ENCODE measurements at places on chromosomes 4 and X.

GRCh38 chrX:44162964-44163475 lies 180.5 kb downstream of the EFHC2 start:
- H3K4me3 ChIP-seq, result no peak overlapping the region
- no peaks in the 10 kb centered on the region for H3K27me3 ChIP-seq
- DNase-seq, result no peak
- H3K4me1 ChIP-seq, result no peaks in the 10 kb centered on the region

- no peak for DNase-seq
- H3K4me3 ChIP-seq, result no peak overlapping the region
- H3K27me3 ChIP-seq, result no peaks in the 10 kb centered on the region
- no peaks in the 10 kb centered on the region for H3K36me3 ChIP-seq
Observed at GRCh38 chr4:26080870-26081628, 167.0 kb downstream of the SMIM20 start.

DNA sequence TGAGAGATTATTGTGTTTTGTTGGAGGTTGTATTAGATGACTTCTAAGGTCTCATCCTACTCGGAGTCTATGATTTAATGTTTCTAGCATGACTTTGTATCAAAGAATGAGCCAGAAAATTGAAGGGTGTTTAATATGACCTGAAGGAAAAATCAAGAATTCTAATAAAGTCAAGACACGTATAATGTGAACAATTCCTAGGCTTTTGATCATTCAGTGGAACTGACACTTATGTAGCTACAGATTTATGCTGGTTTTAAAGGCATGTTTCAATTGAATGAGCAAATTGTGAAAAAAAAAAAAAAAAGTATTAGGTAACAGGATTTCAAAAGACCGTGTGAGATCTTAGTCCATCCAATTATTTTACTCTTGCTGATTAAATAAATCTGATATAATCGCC lies 64.9 kb downstream of the GRID2 start:
- no peak overlapping the region for H3K4me3 ChIP-seq
- H3K36me3 ChIP-seq, result no peaks in the 10 kb centered on the region
- DNase-seq, result no peak
- H3K27ac ChIP-seq, result no peak overlapping the region

GRCh38 chr4:110793381-110793801 lies 170.5 kb upstream of the PITX2 start:
- H3K36me3 ChIP-seq, result no peaks in the 10 kb centered on the region
- no peaks in the 10 kb centered on the region for H3K27me3 ChIP-seq
- no peak overlapping the region for H3K4me3 ChIP-seq
- no peaks in the 10 kb centered on the region for H3K4me1 ChIP-seq

GRCh38 chrX:6149060-6149872 lies 79.4 kb downstream of the NLGN4X start:
- no peak overlapping the region for H3K4me3 ChIP-seq
- H3K4me1 ChIP-seq, result no peaks in the 10 kb centered on the region
- no peak for DNase-seq
- H3K27ac ChIP-seq, result no peak overlapping the region

DNA sequence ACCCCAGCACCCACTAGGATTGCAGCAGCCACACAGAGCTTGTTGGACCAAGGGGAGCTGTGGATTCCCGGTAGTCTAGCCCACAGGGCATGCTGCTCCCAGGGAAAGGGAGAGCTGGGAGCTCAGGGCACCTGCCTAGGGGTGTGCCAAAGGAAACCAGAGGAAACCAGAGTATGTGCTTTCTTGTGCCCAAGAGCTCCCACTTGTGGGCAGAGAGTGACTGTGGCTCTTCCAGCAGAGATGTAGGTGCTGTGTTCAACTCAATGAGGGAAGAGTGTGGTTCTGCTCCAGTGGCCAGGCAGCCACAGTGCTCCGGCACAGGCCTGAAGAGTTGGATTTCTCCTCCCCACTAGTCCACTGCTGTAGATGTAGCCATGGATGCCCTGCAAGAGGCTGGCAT lies 1050.0 kb upstream of the INTU start:
- H3K27ac ChIP-seq, result no peak overlapping the region
- H3K36me3 ChIP-seq, result no peaks in the 10 kb centered on the region
- no peak for DNase-seq

- H3K4me1 ChIP-seq, result peaks cover 6% of the 10 kb centered on the region
- DNase-seq, result no peak
- H3K27me3 ChIP-seq, result no peaks in the 10 kb centered on the region
Observed at GRCh38 chrX:104113222-104113965, 1.1 kb downstream of the ZCCHC18 start.

GRCh38 chrX:68912113-68912512 lies 83.3 kb downstream of the EFNB1 start:
- H3K36me3 ChIP-seq, result no peaks in the 10 kb centered on the region
- peaks cover 16% of the 10 kb centered on the region for H3K4me1 ChIP-seq
- no peak overlapping the region for H3K27ac ChIP-seq
- H3K4me3 ChIP-seq, result peak overlapping the region; percentile 18
- no peak for DNase-seq

- no peak overlapping the region for H3K27ac ChIP-seq
- peaks cover 25% of the 10 kb centered on the region for H3K36me3 ChIP-seq
- H3K4me1 ChIP-seq, result peaks cover 2% of the 10 kb centered on the region
- no peak for DNase-seq
Observed at GRCh38 chrX:15849555-15849954, 5.1 kb downstream of the AP1S2 start.

- no peaks in the 10 kb centered on the region for H3K36me3 ChIP-seq
- no peaks in the 10 kb centered on the region for H3K27me3 ChIP-seq
- H3K27ac ChIP-seq, result no peak overlapping the region
- DNase-seq, result no peak
Observed at GRCh38 chr4:41339812-41340809, 83.4 kb downstream of the UCHL1 start.

- H3K4me3 ChIP-seq, result no peak overlapping the region
- peaks cover 25% of the 10 kb centered on the region for H3K4me1 ChIP-seq
- H3K27me3 ChIP-seq, result no peaks in the 10 kb centered on the region
- no peak for DNase-seq
Observed at GRCh38 chrX:153824348-153824747, 6.0 kb downstream of the PDZD4 start.

- no peaks in the 10 kb centered on the region for H3K36me3 ChIP-seq
- H3K4me1 ChIP-seq, result no peaks in the 10 kb centered on the region
- no peak overlapping the region for H3K27ac ChIP-seq
- no peaks in the 10 kb centered on the region for H3K27me3 ChIP-seq
- no peak overlapping the region for H3K4me3 ChIP-seq
Observed at GRCh38 chr4:12286351-12286750, 857.7 kb upstream of the HS3ST1 start.

- DNase-seq, result no peak
- no peak overlapping the region for H3K4me3 ChIP-seq
- no peaks in the 10 kb centered on the region for H3K4me1 ChIP-seq
- H3K27me3 ChIP-seq, result no peaks in the 10 kb centered on the region
- H3K27ac ChIP-seq, result no peak overlapping the region
Observed at GRCh38 chr4:116343809-116344208, 741.6 kb downstream of the TRAM1L1 start.

- peaks cover 12% of the 10 kb centered on the region for H3K27me3 ChIP-seq
- no peaks in the 10 kb centered on the region for H3K36me3 ChIP-seq
- peak; percentile 57 for DNase-seq
- H3K27ac ChIP-seq, result no peak within 1 kb of the TSS
- peak within 1 kb of the TSS; percentile 38 for H3K4me3 ChIP-seq
Observed at GRCh38 chrX:18354369-18355223, at the start of gene SCML2. Gene SCML2 (minus strand): TSS chrX:18354688. CDS start chrX:18334071, 20,617 bp downstream.

GRCh38 chr4:628311-628741 lies 3.0 kb downstream of the PDE6B start:
- H3K27ac ChIP-seq, result no peak overlapping the region
- H3K4me1 ChIP-seq, result peaks cover 12% of the 10 kb centered on the region
- H3K4me3 ChIP-seq, result no peak overlapping the region
- DNase-seq, result no peak
- H3K36me3 ChIP-seq, result no peaks in the 10 kb centered on the region

DNA sequence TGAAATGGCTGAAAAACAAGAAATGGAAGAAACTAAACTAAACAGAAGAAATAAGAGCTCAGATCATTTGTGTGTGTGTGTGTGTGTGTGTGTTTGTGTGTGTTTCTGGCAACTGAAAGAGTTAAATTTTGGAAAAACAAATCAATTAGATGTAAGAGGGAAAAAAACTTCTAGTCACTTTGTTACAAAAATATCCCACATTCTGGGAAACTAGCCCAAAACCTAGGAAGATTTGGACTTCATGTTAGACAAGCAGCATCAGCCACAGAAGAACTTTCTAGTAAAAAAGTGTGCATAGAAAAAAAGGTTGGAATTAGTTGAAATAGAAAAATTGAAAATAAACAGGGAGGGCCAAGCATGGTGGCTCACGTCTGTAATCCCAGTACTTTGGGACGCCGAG lies 111.6 kb upstream of the PRKG2 start:
- H3K4me1 ChIP-seq, result no peaks in the 10 kb centered on the region
- no peaks in the 10 kb centered on the region for H3K36me3 ChIP-seq
- H3K27me3 ChIP-seq, result no peaks in the 10 kb centered on the region
- no peak overlapping the region for H3K4me3 ChIP-seq
- DNase-seq, result no peak

- H3K36me3 ChIP-seq, result no peaks in the 10 kb centered on the region
- no peak for DNase-seq
- H3K4me3 ChIP-seq, result no peak overlapping the region
- H3K27ac ChIP-seq, result no peak overlapping the region
Observed at GRCh38 chr4:139275281-139275735, 4.7 kb downstream of the MGARP start.

DNA sequence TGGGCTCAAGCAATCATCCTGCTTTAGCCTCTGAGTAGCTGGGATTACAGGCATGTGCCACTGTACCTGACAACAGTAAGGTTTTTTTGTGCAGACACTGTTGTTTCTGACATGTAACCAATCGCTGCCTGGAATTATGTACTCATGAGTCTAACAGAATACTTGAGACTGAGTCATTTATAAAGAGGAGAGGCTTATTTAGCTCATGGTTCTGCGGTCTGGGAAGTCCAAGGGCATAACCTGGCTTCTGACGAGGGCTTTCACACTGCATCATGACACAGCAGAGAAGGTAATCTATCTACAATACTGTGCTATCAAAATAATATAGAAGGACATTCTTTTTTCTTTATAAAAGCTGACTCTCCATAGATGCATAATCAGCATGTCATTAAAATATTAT lies 115.5 kb upstream of the STOX2 start:
- H3K4me3 ChIP-seq, result no peak overlapping the region
- no peaks in the 10 kb centered on the region for H3K36me3 ChIP-seq
- no peak overlapping the region for H3K27ac ChIP-seq
- H3K4me1 ChIP-seq, result no peaks in the 10 kb centered on the region
- DNase-seq, result no peak

- DNase-seq, result no peak
- no peak overlapping the region for H3K27ac ChIP-seq
- no peaks in the 10 kb centered on the region for H3K4me1 ChIP-seq
Observed at GRCh38 chrX:131595120-131595519, 51.2 kb downstream of the OR13H1 start.

DNA sequence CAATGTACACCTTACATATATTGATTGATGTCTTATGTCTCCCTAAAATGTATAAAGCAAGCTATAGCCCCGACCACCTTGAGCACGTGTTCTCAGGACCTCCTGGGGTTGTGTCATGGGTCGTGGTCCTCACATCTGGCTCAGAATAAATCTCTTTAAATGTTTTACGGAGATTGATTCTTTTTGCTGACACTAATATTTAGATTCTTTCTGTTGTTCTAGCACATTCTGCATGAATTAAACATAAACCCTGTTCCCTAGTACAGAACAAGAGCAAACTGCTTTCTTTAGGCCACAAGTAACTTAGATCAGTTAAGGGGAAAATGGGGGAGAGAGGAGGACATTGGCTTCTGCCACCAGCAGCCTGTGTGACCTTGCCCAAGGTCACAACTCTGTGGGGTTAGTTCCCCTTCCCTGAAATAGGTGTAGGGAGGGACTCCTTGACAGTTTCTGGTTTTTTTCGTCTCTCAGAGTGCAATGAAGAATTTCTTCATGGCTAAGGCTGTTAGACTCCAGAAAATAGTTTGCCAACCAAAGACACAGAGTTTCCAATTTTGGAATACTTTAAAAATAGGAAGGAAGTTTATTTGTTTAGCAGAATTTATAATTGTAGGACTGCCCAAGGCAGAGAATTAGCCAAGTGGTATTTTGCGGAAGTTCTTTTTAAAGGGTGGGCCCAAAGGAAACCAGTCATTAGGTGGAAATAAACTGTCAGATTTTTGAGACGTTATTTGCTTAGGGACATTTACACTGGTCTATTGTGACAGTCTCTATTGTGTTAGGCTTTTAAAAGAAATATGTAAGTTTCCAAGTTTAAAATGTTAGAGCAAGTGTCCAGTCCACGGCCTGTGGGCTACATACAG lies 29.4 kb downstream of the PTTG2 start:
- H3K27ac ChIP-seq, result 0 out of 2 replicates have a peak overlapping the region, but pooled peaks have one; percentile 11
- peak; percentile 24 for DNase-seq
- no peaks in the 10 kb centered on the region for H3K36me3 ChIP-seq
- no peaks in the 10 kb centered on the region for H3K27me3 ChIP-seq

DNA sequence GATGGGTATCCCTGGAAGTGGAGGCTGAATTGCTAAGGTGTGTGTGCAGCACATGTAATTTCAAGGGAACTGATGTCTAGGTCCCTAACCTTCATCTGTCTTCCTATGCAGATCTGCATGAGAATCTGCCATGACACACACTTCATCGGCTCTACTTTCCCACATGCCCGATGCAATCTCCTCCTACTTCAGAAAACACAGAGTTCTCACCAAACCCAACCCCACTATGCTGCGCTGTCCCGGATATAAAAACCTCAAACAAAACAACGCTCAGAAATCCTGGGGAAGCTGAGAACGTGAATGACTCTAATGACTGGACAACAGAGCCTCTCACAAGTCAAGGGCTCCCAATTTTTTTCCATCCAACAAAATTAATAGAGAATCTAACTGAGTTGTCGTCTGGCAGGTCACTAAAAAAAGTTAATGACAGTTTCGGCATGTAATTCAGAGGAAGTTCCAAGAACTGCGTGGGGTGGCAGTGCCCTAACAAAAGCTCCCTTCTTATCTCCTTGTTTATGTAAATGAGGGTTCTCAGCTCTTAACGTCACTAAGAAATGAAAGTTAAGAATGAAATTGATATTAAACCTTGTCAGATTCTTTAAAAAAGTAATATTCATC lies 39.0 kb downstream of the STX18 start:
- no peak for DNase-seq
- H3K4me1 ChIP-seq, result peaks cover 5% of the 10 kb centered on the region
- no peak overlapping the region for H3K4me3 ChIP-seq
- H3K36me3 ChIP-seq, result no peaks in the 10 kb centered on the region
- no peak overlapping the region for H3K27ac ChIP-seq

DNA sequence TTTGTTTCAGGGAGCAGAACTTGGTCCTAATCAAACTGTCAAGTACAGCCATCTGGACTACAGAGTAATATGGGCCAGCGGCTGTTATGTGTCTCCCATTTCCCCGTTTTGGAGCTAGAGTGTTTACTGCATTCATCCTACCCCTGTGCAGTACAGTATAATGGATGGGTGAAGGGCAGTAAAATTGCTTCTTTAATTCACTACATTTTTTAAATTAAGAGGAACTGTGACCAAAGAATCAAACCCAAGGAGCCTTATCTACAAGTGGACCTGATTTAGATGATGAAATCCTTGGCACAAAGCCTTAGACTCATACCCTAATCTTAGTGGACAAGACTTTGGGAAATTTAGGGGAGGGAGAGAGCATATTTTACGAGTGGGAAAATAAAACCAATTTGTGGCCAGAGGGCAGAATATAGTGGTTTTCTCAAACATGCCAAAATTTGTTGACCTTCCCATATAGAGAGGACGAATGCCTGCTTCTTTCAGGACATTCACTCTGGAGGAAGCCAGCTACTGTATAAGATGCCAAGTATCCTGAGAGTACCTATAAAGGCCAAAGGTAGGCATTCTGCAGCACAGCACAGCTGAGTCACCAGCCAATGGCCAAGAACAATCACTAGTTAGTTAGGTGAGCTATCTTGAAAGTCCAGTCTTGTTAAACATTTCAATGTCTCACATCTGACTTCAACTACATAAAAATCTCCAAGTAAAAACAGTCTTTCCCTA lies 253.8 kb upstream of the KCNIP4 start:
- no peaks in the 10 kb centered on the region for H3K36me3 ChIP-seq
- no peak for DNase-seq
- no peak overlapping the region for H3K4me3 ChIP-seq
- no peaks in the 10 kb centered on the region for H3K27me3 ChIP-seq

All from H1 (cell line).